Fibroblast of the aortic adventitia (primary cell): ENCODE measurements at places on chromosomes 11 and 22. TPM values are rescaled to one million over a fixed set of nuclear protein-coding genes. Genes with fewer than 3 reads are reported as not detected.
A peak's percentile ranks its signal among the peaks of the same experiment; 100 is the strongest.

DNA sequence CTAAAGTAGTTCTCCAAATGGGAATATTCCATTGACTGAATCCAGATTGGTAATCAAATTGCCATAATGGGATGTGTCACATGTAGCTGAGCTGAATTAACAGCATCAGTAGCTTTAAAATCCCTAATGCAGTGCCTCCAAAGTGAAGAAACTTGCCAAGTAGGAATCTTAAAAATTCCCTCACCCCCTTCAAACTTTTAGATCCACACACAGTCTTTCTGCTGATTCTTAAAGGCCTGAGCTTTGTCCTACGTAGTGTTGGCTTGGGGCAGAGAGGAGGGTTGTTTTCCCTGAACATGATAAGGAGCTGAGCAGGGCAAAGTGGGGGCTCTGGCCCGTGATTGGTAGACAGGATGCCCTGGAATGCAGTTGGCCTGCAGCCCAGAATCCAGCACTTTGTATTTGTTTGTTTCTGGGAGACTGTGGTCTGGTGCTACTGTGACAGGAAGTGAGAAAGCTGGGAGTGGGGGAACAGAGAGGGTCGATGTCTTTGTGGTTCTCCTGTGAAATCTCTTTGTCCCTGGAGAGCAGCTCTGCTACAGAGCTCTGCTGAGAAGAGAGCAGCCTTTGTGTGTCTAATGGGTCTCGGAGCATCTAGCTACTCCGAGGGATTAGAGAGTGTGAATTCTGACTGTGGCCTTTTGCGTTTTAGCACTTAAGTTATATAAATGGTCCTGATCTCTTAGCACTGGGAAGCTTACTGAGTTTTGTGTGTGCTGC lies 16.9 kb downstream of the CTNND1 start:
- peak; percentile 97 for DNase-seq

B4GALNT4 gene
- 1.5 and 1.9 TPM in 2 replicates for total RNA-seq

DNA sequence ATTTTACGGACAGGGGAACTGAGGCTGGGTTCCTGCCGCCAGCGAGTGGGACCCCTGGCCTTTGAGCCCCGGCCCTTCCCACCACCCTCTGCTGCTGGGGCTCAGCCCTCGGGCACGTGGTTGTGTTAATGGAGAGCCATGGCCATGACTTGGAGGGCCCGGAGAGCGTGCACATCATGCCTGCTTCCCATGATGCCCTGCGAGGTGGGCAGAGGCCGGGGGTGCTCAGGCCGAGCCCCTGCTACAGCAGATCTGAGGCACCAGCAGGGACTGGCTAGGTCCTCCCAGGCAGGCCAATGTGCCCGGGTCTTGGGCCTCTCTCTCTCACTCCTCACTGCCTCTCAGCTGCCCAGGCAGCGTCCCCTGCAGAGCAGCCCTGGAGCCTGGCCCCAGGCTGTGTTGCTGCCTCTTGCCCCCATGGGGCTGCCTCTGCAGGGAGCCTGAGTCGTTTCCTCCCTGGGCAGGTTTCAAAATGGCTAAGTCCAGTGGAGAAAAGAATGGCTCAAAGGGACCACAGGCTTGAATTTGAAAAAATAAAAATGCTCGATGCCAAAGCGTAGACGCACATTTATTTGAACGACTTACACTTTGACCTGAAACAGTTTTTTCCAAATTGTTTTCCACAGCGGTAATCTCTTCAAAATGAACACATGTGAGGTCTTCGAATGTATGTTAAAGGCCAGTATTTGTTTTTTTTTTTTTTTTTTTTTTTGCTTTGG lies 72.6 kb upstream of the CLDN5 start:
- DNase-seq, result no peak

GRCh38 chr22:33882991-33883390 lies 37.3 kb downstream of the LARGE1 start:
- no peak for DNase-seq

OR5B21 gene
- total RNA-seq, result not detected in 2 replicates

- DNase-seq, result no peak
These were observed 391.1 kb downstream of the AASDHPPT start for GRCh38 chr11:106468531-106468930.

TEX12 gene
- 0.36 TPM in 1 of 2 replicates, not detected in the other for total RNA-seq

DNA sequence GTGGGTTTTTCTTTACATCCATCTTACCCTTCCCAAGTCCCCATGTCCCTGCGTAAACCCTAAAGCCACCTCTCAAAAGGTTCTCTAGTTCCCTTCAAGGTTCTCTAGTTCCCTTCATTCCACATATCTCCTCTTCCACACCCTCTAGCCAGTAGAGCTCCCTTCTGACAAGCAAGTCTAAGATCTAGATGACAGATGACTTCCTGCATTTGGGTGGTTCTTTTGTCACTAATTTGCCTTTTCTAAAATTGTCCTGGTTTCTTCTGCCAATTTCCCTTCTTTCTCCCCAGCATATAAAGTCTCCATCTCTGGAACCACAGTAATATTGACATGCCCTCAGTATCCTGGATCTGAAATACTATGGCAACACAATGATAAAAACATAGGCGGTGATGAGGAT lies 7.8 kb downstream of the CD3E start:
- no peak for DNase-seq

- DNase-seq, result no peak
These were observed 16.6 kb downstream of the PIH1D2 start for GRCh38 chr11:112057170-112057569.

OR6T1 gene
- not detected in 2 replicates for total RNA-seq

GRCh38 chr22:36009085-36009484 lies 19.5 kb downstream of the RBFOX2 start:
- peak; percentile 67 for DNase-seq

- no peak for DNase-seq
These were observed 130.5 kb upstream of the C11orf58 start for GRCh38 chr11:16607675-16608644.

OR8A1 gene
- not detected in 2 replicates for total RNA-seq

TMEM86A gene
- 0.27 and 9.6 TPM in 2 replicates for total RNA-seq

DNA sequence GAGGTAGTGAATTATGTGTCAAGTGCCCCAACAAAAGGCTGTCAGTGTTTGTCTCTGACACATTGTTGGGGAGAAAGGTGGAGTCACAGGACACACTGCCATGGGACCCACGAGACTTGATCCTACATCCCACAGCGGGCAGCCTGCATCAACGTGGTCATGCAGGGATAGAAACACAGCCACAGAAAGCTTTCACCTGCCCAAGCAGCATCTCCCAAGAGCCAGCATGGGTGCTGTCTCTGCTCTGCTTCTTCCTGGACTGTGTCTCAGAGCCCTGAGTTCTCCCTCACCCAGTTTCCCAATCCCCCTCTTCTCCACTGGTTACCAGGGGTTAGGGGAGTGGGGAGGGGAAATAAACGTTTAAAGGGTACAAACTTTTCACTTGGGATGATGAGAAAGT lies 97.2 kb downstream of the VPREB1 start:
- DNase-seq, result no peak

DNA sequence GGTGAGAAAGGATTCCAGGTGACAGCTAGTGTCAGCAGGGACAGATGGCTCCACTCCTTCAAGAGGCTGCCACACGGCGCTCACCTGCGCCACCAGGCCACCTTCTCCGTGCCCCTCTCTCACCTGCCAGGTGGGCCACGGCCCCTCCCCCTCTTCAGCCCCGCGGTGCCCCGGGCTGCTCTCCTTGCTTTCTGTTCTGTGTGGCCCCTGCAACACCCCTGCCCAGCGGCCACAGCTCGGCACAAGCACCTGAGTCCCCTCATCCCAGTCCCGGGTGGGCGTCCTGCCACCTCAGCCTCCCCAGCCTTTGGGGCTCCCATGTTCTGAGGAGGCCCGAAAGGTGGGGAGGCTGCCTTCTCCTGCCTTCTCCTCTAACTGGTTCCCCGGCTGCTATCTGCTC lies 46.4 kb downstream of the APOL1 start:
- no peak for DNase-seq

DNA sequence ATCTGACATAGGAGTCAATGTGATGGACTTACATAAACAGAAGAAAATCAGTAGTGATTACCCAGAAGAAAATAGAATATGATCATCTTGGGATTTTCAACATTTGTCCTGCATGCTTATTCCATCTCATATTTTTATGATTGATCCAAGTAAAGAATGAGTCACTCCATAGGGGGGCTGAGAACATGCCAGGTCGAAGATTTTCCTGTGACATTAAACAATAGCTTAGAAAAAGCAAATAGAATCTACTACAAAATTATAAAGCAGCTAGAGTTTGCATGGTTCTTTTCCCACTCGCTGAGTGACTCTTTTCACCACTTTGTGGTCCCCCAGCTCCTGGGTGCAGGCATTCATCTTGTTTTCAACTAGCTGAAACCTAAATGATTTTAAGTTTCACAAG lies 56.3 kb downstream of the DDI1 start:
- no peak for DNase-seq

DNA sequence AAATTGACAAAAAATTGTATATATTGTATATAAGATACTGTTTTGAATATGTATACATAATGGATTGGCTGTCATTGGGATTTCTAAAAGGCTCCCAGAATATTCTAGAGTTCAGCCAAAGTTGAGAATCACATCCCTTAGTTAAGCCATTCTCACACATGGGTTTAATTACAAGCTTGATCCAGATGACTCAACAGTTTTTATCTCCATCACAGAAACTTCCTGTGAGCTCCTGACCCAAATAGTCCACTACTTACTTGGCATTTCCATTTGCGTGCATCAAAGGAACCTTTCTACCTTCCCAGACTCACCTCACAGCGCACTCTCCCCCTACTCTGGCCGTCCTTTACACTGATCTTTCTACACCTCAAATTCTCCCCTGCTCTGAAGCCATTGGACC lies 184.8 kb upstream of the ARHGAP20 start:
- DNase-seq, result peak; percentile 91

DNA sequence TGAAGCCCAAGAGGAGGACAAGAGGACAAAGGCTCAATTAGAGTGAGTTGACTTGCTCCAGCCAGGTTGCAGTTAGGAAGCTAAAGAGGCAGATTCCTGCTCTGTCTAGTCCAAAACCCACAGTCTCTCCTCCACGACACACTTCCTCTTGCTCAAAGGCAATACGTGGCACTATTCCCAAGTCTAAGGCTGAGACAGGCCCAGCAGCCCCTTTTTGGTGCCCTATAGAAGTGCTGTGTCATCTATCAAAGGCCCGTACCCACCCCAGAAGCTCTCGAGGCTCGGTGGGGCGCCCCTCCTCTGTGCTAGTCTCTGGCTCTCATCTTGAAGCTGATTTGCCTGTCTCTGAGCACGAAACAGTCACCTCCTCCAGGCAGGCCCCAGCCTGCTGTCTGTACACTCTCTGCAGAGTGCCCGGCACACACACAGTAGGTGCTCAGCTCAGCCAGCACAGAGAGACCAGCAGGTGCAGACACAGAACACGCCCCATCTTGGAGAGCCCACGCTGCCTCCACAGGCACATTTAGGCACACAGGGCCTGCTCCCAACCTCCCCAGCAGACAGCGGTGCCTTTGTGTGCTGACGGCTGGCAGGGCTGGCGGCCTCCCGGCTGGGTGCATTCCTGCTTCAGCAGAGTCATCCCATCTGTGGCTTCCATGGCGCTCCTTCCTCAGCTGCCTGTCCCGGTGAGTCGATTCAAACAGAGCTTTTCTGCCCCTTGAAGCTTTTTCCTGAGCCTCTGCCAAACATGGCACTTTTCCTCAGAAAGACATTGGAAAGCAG lies 52.8 kb downstream of the MYH9 start:
- DNase-seq, result peak; percentile 47

FOLH1 gene
- total RNA-seq, result not detected in 2 replicates

DNA sequence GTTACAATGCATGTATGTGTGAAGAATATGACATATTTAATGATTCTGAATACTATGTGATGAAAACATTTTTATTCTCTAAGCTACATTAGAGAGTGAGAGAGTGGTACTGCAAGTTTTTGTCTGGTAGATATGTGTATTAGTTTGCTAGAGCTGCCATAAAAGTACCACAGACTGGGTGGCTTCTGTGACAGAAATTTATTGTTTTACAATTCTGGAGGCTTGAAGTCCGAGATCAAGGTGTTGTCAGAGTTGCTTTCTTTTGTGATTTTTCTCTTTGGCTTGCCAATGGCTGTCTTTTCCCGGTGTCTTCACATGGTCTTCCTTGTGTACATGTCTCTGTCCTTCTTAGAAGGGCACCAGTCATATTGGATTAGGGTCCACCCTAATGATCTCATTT lies 6.9 kb upstream of the OR10W1 start:
- DNase-seq, result no peak

DNA sequence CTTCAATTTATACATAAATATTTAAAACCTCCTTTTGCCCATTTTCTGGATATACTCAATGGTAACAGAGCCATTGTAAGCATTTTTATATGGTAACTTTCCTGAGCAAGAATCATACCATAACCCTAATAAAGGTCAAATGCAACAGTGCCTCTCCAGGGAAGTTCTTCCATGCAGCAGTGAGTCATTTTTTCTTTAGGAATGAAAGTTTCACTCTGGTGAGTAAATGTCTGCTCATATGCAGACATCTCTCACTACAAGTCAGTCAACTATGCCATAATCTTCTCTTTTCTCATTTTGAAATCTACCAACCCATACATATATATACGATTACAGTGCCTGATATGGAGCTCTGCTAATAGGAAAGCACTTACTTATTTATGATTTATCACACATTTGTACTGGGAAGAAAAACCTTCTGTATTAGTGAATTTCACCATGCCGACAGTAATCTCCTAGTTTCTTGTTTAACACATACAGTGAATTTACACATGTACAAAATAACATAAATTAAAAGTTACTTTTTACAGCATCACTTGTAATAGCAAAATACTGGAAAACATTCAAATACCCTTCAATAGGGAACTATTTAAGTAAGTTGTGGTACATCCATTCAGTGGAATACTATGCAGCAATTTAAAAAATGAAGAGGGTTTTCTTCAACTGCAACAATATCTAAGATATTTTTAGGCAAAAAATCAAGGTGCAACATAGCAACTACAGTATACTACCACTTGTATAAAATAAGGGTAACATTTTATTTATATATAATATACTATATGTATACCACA lies 16.0 kb downstream of the STK33 start:
- DNase-seq, result no peak

- DNase-seq, result peak; percentile 99
These were observed 176.7 kb upstream of the NCAM1 start for GRCh38 chr11:112784323-112785073.

DNA sequence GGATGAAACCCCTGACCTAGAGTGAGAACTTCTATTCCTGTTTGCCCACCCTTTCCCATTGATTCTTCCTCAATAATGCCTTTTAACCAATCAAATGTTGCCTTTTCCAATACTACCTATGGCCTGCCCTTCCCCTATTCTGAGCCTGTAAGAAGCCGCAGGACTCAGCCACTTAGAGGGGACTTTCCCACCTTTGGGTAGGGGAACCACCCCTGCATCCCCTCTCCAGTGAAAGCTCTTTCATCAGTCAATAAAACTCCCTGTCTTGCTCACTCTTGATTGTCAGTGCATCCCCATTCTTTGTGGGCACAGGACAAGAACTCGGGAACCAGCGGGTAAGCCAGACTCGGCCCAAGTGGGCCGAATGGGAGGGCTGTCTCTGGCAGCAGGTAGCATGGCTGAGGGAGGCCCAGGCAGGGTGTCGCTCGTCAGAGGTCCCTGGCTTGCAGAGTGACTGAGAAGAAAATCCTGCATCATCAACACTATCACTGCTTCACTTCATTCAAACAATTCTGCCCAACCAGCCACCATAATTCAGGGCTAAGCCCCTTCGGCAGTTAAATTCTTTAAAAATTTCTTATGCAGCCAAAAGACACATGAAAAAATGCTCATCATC lies 30.4 kb downstream of the LDHAL6A start:
- no peak for DNase-seq

- DNase-seq, result no peak
These were observed 691.6 kb downstream of the NTM start for GRCh38 chr11:132062031-132062430.
